ENCODE measurements at places on chromosomes 3 and 15.

GRCh38 chr3:175146258-175146657, 287.1 kb downstream of the NAALADL2 start:
- DNase-seq = no peak

- no peak for DNase-seq
These were observed 727.1 kb upstream of the NECTIN3 start for GRCh38 chr3:110344487-110344886.

GRCh38 chr3:65425880-65426279, 612.8 kb downstream of the MAGI1 start:
- no peak for DNase-seq

DNA sequence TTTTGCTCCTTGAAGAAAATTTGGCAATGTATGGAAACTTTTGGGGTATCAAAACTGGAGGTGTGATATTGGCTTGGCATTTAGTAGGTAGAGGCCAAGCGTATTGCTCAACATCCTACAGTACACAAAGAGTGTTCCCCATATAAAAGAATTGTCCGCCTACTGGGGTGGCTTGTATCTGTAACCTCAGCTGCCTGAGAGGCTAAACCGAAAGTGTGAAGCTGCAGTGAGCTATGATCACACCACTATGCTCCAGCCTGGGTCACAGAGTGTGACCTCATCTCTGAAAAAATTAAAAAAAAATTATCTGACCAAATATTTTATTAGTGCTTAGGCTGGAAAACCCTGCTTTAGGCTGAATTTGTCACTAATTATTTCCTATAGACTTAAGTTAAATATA, 483.9 kb downstream of the PYDC2 start:
- no peak for DNase-seq

- DNase-seq = no peak
These were observed 21.5 kb downstream of the CIAO2A start for GRCh38 chr15:64071931-64072765.

Data from stimulated activated CD4-positive, alpha-beta T cell treated with anti-CD3 and anti-CD28 coated beads, Interleukin-2, amount 100 ng/mL, for 24 hours (primary cell).